Caudate nucleus (tissue), 63 donors: ENCODE measurements at places on chromosomes 7 and 10.

GRCh38 chr7:3861941-3862340 is 560.9 kb downstream of the SDK1 start:
- no peak for DNase-seq

- DNase-seq = no peak
Measured at GRCh38 chr7:68518060-68518459, 1080.2 kb upstream of the AUTS2 start.

GRCh38 chr10:3239920-3240894 is 67.6 kb upstream of the PITRM1 start:
- no peak for DNase-seq

DNA sequence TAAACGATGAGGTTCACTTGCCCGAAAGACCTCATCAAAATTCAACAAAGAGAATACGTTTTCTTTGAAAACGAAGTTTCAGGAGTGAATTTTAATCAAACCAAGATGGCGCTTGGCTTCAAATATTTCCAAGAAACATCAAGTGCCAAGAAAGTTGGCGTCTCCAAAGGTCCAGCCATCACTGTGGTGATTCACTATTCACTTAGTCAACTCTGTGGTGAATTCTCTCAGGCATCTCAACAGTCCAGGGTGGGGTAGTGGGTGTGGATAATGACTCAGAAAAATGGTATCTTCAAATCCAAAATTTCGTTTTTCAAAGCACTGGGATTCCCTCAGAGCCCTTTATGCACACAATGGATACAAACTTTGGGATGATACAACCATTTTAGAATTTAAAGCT is 133.1 kb downstream of the SVIL start:
- DNase-seq = no peak

- no peak for DNase-seq
Measured at GRCh38 chr7:30789334-30789711, 18.1 kb downstream of the MINDY4 start.
